ENCODE measurements at places on chromosomes 16 and 17.

- DNase-seq = no peak
These were observed 83.8 kb upstream of the FAM20A start for GRCh38 chr17:68684949-68685357.

- no peak for DNase-seq
These were observed 24.7 kb upstream of the ZNF469 start for GRCh38 chr16:88358023-88358420.

DNA sequence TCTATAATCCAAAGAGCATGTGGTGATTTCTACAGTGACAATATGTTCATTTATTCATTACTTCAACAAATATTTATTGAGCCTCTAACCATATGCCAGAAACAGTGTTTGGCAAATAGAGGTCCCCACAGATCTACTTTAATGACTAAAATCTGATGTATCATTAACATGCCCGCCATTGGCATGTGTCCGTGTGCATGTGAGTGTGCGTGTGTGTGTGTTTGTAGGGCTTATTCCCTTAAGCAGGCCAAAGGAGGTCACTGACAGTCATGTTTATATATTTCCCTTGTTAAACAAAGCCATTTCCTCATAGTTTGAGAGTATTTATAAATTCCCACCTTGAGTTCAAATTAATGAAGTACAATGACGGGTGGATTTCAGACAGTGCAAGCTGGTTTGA lies 174.4 kb upstream of the IRX6 start:
- DNase-seq = no peak

DNA sequence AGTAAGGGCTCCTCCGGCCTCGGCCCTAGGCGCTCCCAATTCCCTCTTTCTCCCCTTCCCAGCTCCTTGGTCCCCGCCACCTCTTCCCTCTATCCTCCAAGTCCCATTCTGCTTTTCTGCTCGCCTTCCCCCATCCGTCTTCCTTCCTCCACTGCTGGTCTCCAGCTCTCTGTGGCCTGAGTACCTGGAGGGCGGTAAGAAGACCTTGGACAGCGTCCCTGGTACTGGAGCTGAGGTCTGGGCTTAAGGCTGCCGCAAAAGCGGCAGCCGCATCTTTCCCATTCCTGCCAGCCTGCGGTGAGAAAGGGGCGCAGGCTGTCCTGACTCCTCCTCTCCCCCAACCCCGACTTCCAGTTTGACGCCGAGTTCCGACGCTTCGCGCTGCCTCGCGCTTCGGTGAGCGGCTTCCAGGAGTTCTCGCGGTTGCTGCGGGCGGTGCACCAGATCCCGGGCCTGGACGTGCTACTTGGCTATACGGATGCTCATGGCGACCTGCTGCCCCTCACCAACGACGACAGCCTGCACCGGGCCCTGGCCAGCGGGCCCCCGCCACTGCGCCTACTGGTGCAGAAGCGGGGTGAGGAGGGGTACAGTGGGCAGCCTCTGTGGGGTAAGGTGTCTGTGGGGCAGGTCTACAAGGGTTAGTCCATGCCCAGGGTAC lies 471 bp downstream of the PARD6A start:
- DNase-seq = no peak

DNA sequence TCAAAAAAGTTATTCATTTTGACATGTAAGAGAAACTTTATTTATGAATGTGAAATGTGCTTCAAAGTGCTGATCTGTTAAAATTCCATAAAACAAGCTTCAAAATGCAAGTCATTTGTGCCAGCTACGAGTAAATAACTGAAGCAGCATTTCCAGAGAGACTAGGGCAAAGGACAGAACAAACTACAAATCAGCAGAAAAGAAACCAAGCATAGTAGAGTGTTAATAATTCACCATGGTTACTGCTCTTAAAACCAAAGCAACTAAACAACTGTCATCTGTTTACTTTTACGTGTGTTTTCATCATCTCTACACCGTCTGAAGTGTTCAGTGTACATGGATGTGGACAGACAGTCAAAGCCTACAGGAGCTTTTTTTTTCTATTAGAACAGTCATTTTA lies 1.6 kb upstream of the ASPA start:
- DNase-seq = no peak

- no peak for DNase-seq
These were observed 19.1 kb downstream of the OSBPL7 start for GRCh38 chr17:47802341-47803022.

- DNase-seq = no peak
These were observed 48.2 kb downstream of the IL21R start for GRCh38 chr16:27450196-27450549.

DNA sequence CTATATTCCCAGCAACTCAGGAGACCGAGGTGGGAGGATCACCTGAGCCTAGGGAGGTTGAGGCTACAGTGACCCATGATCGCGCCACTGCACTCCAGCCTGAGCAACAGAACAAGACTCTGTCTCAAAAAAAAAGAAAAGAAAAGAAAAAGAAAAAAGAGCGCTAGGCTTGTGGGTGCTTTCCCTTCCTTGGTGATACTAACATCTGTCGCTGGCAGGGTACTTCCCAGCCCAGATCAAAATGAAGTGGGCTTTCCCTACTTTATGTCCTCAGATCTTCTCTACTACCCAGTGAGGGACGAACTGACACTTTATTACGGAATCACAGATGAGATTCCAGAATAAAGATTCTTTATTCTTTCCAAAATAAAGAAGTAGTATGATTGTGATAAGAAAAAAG lies 103.8 kb upstream of the NOL11 start:
- no peak for DNase-seq

- no peak for DNase-seq
These were observed 9.2 kb downstream of the MPV17L start for GRCh38 chr16:15404792-15405191.

GRCh38 chr17:80980397-80981061 lies 11.1 kb upstream of the CHMP6 start:
- DNase-seq = no peak

GRCh38 chr17:33285413-33285812 lies 7.7 kb downstream of the ASIC2 start:
- no peak for DNase-seq

DNA sequence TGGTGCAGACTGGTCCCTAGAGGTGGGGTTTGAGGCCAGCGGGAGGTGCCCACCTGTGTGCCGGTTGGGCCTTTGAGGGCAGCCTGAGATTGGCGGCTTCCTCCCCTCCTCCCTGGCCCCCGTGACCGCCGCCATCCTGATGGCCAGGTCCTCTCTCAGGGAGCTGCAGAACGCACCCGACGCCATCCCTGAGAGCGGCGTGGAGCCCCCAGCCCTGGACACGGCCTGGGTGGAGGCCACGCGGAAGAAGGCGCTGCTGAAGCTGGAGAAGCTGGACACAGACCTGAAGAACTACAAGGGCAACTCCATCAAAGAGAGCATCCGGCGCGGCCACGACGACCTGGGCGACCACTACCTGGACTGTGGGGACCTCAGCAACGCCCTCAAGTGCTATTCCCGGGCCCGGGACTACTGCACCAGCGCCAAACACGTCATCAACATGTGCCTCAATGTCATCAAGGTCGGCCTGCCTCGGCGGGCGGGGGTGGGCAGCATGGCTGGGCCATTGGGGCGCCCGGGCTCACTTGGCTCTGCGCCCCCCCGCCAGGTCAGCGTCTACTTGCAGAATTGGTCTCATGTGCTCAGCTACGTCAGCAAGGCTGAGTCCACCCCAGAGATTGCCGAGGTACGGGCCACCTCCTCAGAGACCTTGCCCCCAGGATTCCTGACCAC lies 2.8 kb downstream of the GPS1 start:
- DNase-seq = no peak

GRCh38 chr16:46612121-46612520 lies 9.1 kb downstream of the SHCBP1 start:
- DNase-seq = no peak

DNA sequence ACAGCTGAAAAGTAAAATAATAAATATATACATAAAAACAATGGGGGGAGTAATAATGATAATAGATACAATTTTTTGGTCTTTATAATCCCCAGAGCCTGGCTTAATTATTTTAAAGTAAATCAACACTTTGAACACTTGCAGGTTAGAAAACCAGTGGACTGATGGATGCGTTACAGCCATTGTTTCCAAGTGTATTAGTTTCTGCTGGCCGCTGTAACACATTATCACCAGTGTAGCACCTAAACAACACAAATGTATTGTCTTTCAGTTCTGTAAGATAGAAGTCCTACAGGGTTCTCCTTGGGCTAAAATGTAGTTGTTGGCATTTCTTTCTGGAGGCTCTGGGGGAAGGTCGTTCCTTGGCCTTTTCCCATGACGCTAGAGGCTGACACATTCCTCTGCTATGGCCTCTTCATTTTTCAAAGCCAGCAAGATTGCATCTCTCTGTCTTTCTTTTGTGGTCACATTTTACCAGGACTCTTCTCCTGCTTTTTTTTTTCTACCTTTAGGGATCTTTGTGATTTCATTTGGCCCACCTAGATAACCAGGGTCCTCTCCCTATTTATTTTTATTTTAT lies 116.8 kb downstream of the WWOX start:
- no peak for DNase-seq

DNA sequence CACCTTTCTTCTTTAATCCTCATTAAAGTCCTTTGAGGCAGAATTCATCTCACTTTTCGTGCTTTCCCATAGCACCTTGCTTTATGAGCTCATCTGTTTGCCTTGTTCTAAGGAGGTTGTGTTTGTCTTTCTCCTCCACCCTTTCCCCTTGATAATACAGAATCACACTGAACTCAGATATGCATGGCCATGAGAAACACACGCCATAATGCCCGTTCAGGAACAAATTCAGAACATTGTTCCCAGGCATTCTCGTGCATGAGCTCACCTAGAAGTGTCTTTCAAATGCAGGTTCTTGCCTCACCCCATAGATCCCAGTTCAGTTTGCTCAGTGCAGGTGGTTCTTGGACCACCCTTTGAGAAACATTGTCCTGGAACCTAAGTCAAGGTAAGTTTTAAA lies 71.1 kb downstream of the TMEM114 start:
- DNase-seq = no peak

GRCh38 chr17:73028299-73028755 lies 64.2 kb downstream of the SLC39A11 start:
- DNase-seq = no peak

All from skeletal muscle cell (primary cell).